Activated CD8-positive, alpha-beta memory T cell treated with anti-CD3 and anti-CD28 coated beads for 24 hours (primary cell): ENCODE measurements at places on chromosomes 4 and X.

- DNase-seq, result no peak
Observed at GRCh38 chr4:83371235-83371634, 36.6 kb upstream of the HPSE start.

GRCh38 chr4:33349376-33349775, 2629.2 kb downstream of the PCDH7 start:
- DNase-seq, result no peak

GRCh38 chrX:72492499-72492898, 80.1 kb downstream of the HDAC8 start:
- DNase-seq, result no peak

DNA sequence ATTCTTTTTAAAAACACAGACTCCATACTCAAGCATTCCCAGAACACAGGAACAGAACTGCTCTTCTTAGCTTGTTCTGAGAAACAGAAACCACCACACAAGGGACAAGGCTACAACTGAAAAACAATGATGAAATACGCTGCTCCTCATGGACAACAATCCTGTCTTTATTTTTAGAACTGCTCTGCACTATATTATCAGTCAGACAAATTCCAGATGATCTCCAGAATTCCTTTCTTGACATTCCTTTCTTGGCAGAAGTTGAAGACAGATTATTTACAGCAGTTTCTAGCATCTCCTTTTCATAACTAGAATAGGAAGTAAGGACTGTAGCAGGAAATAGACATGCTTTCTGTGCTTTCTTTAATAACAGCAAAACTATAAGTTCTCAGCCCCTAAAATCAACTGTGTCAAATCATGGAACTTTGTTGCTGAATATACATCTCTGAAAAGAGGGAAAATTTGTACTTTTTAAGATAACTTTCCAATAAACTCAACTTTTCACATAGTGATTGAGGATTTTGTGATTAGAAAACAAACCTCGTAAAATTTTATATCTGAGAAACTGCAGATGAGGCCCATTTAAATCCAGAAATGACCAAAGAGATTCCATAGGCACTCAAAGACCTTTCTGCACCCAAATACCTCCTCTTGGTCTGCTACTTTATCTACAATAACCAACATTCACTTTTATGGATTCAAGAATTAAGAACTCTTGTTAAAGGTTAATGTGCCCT, 35.9 kb downstream of the ANTXR2 start:
- DNase-seq, result no peak

DNA sequence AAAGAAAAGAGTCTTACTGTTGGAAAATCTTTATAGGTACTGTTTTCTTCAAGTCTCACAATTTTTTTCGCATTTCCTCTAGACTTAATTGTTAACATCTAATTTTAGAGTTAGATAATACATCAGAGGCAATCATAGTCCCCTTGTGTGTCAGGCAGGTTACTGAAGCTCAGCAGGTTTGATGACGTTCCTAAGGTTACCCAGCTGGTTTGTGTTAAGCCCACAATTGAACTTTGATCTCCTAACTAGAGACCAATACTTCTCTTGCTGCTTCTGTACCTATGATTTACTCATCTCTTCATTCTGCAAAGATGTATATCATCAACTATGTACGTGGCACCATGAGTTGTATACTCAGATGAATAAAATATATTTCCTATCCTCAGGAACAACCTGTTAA, 131.6 kb upstream of the STIM2 start:
- DNase-seq, result no peak

DNA sequence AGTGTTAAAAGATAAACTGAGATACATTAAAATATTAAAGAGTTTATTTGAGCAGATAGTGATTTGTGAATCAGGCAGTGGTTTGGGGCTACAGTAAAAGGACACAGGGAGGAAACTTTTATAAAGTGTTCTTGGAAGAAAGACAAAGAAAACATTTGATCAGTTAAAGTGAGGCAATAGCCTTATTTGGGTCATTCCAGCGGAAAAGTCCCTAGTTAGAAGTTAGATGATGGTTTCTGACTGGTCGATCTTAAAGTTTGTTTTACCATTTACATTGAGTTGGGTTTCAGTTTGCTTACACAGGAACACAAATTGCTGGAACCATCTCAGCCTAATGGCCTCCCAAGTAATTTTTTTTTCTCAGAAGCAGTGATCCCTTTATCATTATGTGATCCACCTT, 69.7 kb downstream of the PPP1R2C start:
- DNase-seq, result no peak

GRCh38 chr4:25346913-25347312, 30.1 kb upstream of the ANAPC4 start:
- no peak for DNase-seq

GRCh38 chr4:108172231-108172752, 3.6 kb upstream of the LEF1 start:
- DNase-seq, result no peak

GRCh38 chr4:139795527-139796314, 130.1 kb downstream of the MGST2 start:
- DNase-seq, result no peak

- no peak for DNase-seq
Observed at GRCh38 chr4:103753868-103754653, 34.3 kb upstream of the TACR3 start.

DNA sequence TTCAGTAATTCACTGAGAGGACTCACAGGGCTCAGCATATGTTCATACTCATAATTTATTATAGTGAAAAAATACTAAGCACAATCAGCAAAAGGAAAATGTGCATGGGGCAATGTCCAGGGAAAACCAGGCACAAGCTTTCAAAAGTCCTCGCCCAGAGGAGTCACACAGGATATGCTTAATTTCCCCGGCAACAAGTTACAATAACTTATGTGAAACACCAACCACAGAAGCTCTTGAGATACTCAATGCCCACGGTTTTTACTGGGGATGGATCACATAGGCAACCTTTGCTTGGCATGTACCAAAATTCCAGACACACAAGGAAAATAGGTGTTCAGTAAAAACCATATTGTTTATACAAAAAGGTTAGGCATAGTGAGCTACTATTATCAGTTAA, 38.5 kb upstream of the STPG2 start:
- DNase-seq, result no peak

DNA sequence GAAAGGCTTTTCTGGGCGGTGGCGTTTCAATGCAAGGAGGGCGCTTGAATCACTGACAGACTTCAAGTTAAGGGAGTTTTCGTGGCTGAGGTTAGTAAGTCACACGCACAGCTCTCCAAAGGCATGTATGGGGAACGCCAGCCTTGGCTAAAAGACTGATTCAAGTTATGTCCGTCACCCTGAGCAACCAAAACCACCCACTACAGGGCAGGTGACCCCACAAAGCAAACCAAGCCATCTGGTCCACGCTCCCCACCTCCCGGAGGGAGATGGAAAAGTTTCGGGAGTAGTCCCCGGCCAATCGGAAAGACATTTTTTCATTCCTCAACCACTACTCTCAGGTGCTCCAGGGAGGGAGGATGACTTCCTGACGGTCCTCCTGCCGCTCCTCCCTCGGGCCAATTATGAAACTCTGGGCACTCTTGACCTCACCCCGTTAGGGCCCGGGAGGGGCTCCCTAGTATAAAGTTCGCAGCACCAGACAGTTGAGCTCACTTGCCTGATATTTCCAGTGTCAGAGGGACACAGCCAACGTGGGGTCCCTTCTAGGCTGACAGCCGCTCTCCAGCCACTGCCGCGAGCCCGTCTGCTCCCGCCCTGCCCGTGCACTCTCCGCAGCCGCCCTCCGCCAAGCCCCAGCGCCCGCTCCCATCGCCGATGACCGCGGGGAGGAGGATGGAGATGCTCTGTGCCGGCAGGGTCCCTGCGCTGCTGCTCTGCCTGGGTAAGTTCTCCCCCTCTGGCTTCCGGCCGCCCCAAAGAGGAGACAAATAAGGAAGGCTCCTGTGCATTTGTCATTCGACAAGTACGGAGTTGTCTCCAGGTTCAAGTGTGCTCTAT, at the start of gene EREG:
TSS of gene EREG (plus strand) at position 494 of the 840 bp plus-strand sequence. CDS start at position 658, 164 bp downstream.
- peak; percentile 59 for DNase-seq

GRCh38 chr4:95528388-95528948, 20.3 kb downstream of the UNC5C start:
- DNase-seq, result no peak

GRCh38 chrX:37651921-37652452, 33.6 kb upstream of the XK start:
- DNase-seq, result no peak
